CD4-positive, alpha-beta T cell treated with Interleukin-21 for 1 hour (primary cell): ENCODE measurements at places on chromosomes 1 and 21.

- DNase-seq: peak; percentile 55
These were observed 97.0 kb upstream of the DPH5 start for GRCh38 chr1:101122452-101123166.

DNA sequence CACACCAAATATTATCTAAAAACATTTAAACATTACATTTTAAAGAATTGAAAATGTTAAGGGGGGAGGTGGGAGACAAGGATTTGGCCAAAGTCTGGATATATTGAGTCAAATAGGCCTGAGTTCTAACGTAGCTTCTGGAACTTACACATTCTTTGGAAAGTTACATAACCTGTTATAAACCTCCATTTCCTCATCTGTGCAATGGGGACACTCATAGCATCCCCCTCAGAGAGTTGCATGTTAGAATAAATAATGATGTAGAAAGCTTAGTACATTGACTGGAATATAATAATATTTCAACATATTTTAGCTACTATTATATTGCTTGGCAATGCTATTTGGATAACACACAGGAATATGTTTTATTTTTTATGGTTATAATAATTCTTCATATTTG lies 117.7 kb downstream of the ATG4C start:
- no peak for DNase-seq

DNA sequence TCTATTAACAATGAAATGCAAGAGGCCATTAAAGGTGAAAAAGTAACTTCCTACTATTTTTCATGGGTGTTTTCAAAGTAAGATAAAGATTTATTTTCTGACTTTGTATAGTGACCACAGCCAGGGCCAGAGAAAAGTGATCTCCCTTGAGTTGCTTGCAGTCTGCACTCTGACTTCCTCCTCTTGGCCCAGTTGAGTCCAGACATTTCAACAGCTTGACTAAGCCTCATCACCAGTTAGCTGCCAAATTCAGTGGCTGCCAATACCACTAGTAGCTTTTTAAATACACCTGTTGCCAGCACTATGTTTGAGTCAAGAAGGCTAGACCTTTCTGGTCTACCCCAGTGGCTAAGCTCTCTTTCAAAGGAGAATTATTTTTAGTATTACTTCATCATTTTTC lies 3.7 kb upstream of the NEK7 start:
- DNase-seq: no peak

GRCh38 chr1:197632651-197633050 lies 142.6 kb downstream of the DENND1B start:
- DNase-seq: no peak

- no peak for DNase-seq
These were observed 9.6 kb upstream of the CYB5R1 start for GRCh38 chr1:202976633-202977032.

DNA sequence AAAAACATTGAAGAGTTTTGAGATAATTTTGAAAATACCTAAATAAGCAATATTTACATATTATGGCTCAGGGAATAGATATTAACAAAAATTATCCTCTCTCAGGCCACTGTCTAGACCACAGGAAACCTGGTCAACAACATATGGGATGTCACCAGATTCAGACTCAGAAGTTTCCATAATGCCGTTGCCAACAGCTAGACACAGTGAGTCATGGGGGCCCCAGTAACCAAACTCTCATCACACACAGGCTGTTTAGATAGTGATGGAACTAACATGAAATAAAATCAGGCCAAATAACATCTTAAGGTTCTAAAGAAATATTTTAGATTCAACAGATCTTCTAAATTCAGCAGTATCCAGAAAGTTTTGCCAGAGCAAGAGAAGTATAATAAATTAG lies 681.7 kb upstream of the ADAMTS5 start:
- no peak for DNase-seq

DNA sequence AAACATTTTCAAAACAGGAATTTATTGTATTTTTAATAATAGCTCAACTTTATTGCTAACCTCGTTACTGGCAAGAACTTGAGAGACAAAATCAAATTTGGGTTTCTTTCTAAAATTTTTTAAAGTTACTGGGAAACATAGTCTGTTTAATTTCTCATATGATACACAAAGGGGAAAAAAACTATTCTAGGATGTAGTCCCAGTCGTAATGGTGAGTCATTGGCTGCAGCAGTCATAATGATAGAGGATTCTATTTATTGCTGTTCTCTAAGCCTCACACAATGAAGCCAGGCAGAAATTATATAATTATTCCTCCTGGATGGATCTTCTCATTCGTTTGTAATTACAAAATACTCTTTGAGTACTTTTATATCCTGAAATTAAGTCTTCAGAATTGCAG lies 326.5 kb upstream of the SGIP1 start:
- DNase-seq: no peak

DNA sequence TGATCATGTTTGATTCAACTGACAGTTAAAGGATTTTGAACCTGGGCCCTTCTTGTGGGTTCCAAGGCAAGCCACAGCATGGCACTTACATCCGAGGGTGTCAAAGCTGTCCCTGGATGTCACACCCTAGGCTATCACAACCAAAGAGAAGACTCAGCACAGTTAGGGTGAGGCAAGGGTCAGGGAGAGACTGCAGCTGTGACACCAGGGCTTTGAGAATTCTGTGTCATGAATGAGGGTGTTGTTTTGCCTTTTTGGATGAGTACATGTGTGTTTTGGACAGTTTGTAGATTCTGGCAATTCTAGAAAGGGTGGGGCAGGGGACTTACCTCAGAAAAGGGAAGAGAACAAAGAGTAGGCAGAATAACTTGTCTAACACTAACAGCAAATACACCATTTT lies 37.8 kb upstream of the ZNF326 start:
- DNase-seq: peak; percentile 3

- no peak for DNase-seq
These were observed 275.9 kb upstream of the SNX7 start for GRCh38 chr1:98385652-98386051.

GRCh38 chr21:19468991-19469715 lies 1065.6 kb upstream of the TMPRSS15 start:
- no peak for DNase-seq

GRCh38 chr1:65440322-65440900 lies 19.9 kb downstream of the LEPR start:
- DNase-seq: no peak

- DNase-seq: no peak
These were observed 395.4 kb upstream of the ADAMTS5 start for GRCh38 chr21:27362249-27362648.

DNA sequence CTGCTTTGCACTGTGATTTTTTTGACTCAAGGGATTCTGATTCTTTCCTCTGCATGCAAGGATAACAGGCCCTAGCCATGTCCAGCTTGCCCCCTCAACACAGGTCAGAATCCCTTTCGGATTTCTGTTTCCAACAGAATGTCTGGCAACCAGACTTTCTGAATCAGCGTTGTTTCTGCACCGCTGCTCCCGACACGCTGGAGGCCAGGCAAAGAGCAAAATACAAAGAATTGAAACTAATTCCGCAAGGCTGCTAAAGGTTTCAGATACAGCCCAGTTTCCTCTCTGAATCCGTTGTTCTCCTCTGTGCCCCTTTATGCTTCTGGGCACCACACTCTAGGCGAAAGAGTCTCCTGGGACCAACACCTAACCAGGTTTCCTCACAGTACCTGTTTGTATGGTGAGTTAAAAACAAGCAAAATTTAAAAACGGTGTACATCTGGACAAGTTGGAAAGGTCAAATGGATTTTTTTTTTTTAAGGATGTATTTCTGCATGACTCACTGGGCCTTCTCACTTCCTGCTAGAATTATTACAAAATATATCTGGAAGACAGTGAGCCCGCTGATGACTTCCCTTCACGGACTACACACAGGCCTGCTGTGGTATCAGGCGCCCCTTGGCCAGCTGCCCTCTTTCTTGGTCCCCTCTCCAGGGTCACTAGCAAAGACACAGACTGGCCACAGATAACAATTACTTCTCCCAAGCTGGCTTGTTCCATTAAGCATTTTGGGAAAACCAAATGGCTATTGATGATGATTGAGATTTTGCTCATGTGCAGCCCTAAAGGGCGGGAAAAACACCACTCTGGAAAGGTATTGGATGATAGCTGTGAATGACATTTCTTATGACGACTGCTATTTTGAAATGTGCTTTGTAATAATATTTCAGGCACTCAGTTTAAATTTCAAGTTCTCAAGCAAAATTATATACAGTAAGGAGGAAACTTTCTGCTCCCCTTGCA lies 118.3 kb downstream of the TGFB2 start:
- DNase-seq: no peak

DNA sequence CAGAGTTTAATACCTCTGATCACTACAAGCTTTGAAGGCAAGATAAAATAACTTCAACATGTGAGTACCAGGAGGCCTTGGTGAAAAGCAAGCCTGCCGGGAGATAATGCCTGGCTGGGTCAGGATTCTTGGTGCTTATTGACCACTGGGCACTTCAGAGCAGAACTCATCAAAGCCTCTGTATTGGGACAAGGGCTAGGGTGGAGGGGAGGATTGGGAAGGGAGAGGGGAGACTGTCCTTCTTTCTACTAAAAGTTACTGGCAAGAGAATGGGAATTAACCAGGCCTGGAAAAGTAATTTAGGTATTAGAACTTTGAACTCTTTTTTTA lies 35.2 kb downstream of the NEK2 start:
- no peak for DNase-seq

GRCh38 chr1:176691251-176692228 lies 228.6 kb downstream of the PAPPA2 start:
- DNase-seq: peak; percentile 16

- DNase-seq: no peak
These were observed 26.5 kb downstream of the RERE start for GRCh38 chr1:8790987-8791386.

- no peak for DNase-seq
These were observed 218.0 kb downstream of the GRIK3 start for GRCh38 chr1:36816348-36816747.

DNA sequence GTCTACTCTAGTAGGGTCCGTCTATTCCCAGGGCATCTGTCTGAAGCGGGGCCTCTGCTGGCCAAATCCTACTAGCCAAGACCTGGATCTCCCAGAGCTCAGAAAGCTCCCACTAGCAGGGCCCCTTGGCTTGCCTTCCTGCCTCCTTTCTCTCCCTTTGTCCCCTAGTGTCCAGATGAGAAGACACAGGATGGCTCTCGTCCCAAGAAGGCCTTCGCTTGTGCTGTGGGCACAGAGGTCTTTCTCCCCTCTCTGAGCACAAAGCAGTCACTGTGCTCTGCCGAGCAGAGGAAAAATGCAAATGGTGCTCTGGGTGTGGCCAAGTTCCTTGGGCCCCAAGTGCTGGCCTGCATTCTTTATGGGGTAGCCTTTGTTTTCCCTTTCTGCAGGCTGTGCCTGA lies 13.0 kb upstream of the GPR137B start:
- no peak for DNase-seq

DNA sequence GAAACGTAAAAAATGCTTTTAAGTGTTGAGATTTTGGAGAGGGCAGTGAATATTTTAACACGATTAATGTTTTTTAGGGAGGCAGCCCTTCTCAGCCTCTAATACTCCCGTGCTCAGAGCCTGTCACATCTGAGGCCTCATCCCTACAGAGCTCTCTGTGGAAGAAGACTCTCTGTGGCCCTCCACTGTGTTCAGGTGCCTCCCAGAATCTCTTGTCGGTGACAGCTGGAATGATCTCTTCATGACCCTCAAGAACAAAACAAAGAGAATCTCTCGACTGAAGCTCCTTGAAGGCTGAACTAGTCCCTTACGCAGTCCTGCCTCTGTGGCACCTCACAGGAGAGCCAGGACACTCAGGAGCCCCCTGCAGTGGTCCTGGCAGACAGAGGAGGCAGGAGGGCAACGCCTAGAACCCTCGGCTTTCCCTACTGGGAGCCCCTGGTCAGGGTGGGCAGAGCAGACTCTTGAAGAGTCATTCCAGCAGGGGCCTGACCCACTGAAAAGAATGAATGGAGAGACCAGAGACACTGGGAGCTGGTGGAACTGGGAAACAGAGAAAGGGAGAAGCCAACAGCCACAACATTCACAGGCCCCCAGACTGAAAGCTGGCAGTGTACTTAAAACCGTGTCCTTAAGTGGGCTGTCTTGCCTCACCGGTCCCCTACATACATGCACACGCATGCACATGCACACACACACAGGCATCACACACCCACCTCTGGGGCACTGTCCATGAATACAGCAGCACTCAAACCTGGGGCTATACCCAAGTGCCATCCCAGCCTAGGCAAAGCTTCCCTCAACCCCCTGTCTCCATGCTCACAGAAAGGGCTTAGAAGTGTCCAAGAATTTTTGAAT lies 67.5 kb upstream of the ANGPTL1 start:
- no peak for DNase-seq

DNA sequence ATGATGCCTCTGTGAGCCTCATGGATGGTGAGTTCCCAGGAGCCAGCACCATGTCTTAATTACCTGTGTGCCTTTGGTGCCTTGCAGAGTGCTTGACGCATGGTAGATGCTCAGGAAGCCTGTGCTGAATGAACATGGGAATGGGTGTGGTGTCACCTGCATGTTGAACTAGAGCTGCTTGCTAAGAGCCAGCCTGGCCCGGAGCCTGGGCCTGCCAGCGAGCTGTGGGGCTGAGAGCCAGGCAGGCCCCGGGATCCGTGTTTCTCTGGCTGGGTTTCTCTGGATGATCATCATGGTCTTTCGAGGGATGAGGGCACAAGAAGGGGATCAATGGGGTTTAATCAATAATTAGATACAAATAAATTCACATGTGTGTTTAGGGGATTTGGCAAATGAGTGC lies 6.7 kb upstream of the TEX35 start:
- no peak for DNase-seq

DNA sequence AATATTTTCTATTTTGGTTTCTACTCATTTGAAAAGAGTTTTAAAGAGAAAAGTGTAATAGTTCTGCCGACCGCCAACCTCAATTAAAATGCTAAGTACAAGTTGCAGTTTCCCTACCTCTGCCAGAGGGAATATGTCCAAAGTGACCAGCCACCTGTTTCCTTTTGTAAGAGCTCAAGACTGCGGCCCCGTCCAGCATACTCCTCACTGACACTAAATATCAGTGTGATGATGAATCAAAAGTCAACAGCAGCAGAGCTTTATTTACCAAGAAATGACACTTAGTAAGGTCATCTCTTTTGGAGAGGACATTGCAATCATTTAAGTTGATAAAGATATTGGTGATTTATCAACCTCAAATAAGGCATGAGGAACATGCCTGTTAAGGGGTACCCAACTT lies 57.4 kb upstream of the NRIP1 start:
- no peak for DNase-seq

- DNase-seq: no peak
These were observed 36.2 kb upstream of the ACTRT2 start for GRCh38 chr1:2985067-2985561.

GRCh38 chr1:157348538-157349480 lies 203.5 kb downstream of the FCRL5 start:
- no peak for DNase-seq
